Cortex of kidney (tissue), 1 donor: ENCODE measurements at places on chromosomes 5 and 9.

DNA sequence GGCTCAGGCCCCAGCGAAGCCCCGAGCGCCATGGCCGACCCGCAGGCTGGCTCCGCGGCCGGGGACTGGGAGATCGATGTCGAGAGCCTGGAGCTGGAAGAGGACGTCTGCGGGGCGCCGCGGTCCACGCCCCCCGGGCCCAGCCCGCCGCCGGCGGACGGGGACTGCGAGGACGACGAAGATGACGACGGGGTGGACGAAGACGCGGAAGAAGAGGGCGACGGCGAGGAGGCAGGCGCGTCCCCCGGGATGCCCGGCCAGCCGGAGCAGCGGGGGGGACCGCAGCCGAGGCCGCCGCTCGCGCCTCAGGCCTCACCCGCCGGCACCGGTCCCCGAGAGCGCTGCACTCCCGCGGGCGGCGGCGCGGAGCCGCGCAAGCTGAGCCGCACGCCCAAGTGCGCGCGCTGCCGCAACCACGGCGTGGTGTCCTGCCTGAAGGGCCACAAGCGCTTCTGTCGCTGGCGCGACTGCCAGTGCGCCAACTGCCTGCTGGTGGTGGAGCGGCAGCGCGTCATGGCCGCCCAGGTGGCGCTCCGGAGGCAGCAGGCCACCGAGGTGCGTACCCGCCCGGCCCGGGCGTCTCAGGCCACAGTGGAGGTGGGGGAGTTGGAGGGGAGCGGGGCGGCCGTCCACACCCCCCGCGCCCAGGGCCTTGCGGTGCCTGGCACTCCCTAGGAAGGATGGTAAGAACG, 1.6 kb downstream of the DMRT2 start:
- DNase-seq: no peak

GRCh38 chr5:65734921-65735320, 12.9 kb downstream of the NLN start:
- DNase-seq: no peak

DNA sequence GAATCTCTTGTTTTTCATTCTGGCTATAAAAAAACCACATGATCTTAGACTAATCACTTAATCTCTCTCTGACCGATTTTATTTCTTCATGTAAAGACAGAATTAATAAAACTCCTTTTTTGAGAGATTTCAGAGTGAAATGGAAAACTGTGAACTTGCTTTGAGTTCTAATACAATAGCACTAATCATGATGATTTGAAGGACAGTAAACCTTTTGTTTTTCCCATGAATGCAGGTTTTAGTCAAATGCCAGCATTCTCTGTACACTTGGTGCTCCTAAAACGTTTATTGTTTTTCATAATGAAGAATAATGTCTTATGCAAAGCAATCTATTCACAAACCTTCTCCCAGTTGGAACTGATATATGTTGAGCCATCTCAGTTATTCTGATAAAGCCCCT, 86.8 kb downstream of the SLC24A2 start:
- no peak for DNase-seq

DNA sequence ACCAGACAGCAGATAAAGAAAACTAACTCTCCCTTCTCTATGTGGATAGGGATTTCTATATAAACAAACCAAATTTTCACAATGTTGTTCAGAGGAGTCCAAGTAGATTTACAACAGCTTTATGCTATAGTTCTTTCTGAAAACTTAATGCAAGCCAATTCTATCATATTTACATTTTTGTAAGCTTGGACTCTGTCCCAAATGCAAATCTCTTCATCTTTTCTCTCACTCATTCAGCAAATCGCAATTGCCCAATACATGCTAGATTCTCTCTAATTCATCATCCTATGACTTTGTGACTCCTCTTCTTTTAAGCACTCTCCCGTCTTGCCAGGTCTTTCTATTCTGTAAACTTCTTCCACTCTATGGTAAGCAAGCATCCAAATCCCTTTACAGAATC, 39.1 kb upstream of the UGT3A2 start:
- no peak for DNase-seq

- no peak for DNase-seq
These were observed 23.1 kb upstream of the NSMF start for GRCh38 chr9:137482094-137482781.

GRCh38 chr9:89632192-89632733, 27.5 kb downstream of the GADD45G start:
- no peak for DNase-seq

- no peak for DNase-seq
These were observed 60.9 kb upstream of the CTNNA1 start for GRCh38 chr5:138692370-138692769.
